ENCODE measurements at places on chromosomes 3 and 15.
A peak's percentile ranks its signal among the peaks of the same experiment; 100 is the strongest.

GRCh38 chr3:118436697-118437262 lies 597.9 kb downstream of the IGSF11 start:
- no peak for DNase-seq

DNA sequence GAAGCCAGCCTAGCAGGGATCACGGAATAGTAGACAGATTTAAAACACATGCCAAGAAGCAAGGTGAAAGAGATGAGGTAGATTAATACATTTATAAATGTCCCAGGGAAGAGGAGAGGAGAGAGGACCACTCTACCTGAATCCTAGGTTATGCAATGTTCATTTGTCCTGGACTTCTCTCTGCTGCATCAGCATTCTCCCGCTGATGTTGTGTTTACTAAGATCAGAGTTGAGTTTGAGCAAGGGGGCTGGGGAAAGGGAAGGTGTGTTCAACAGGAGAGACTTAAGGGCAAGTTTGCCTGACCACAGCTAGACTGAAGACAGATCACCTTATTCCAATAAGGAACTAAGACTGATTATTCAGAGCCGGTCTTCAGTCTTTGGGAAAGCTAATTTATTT lies 1.1 kb upstream of the KPNA1 start:
- no peak for DNase-seq

GRCh38 chr15:63234451-63234870 lies 42.9 kb upstream of the APH1B start:
- no peak for DNase-seq

GRCh38 chr3:87260270-87260669 lies 16.1 kb downstream of the POU1F1 start:
- peak; percentile 2 for DNase-seq

- no peak for DNase-seq
These were observed 11.1 kb downstream of the GPR176 start for GRCh38 chr15:39909007-39909406.

- DNase-seq, result no peak
These were observed 11.5 kb downstream of the MYLK start for GRCh38 chr3:123872621-123873020.

GRCh38 chr3:115999613-116000012 lies 376.3 kb downstream of the GAP43 start:
- DNase-seq, result no peak

DNA sequence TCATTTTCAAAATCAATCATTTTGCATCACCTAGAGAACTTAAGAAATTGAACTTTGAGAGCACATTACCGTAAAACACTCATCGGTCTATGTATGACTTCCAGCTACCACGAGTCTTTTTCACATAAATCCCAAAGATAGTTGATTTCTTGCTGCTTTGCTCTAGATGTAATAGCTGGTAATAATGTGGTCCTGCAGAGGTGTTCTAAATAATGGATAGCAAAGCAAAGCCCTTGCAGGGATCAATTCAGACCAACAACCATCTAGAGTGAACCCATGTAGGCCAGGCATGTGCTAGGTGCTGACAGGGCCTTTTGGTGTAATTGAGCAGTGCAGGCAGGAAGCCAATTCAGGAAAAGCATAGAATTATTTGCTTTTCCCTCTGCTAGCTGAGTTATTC lies 26.1 kb upstream of the C3orf80 start:
- no peak for DNase-seq

DNA sequence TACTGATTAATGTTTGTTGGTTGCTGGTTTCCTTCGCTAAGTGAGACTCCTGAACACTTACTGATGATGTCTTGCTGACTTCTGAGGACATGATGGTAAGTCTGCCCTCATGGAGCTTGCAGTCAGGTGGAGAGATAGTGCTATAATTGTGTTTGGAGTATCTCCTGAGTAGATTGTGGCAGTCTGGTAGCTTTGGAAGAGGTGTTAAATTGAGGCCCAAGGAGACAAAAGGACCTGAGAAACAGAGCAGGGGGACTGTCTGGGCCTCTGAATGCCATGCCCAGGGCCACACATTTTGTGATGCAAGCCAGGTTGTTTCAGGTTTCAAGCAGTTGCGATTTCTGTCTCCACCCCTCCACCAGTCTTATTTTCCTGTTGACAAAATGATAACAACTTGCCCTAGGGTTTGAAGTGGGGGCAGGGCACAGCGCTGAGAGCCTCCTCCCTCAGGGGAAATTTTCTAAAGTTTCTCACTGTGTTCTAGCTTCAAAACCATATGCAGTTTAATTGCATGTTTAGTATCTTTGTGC lies 16.7 kb downstream of the SMAD3 start:
- no peak for DNase-seq

DNA sequence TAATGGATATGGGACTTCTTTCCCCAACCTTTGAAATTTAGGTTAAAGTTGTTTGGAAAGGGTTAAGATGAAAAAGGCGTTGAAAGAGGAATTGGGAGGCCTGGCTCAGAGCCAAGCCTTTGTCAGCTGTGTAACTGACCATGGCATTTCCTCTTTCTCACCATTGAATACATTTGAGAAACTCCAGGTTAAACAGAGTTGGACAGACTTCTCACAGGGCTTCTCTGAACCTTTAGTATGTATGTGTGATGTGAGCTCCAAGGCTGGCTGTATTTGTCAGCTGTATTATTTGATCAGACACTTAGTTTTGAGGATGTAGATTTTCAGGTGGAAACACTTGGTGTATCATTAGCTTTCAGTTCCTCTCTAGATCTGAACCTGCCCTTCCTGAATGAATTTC lies 136.4 kb upstream of the GOLGA6L4 start:
- no peak for DNase-seq

DNA sequence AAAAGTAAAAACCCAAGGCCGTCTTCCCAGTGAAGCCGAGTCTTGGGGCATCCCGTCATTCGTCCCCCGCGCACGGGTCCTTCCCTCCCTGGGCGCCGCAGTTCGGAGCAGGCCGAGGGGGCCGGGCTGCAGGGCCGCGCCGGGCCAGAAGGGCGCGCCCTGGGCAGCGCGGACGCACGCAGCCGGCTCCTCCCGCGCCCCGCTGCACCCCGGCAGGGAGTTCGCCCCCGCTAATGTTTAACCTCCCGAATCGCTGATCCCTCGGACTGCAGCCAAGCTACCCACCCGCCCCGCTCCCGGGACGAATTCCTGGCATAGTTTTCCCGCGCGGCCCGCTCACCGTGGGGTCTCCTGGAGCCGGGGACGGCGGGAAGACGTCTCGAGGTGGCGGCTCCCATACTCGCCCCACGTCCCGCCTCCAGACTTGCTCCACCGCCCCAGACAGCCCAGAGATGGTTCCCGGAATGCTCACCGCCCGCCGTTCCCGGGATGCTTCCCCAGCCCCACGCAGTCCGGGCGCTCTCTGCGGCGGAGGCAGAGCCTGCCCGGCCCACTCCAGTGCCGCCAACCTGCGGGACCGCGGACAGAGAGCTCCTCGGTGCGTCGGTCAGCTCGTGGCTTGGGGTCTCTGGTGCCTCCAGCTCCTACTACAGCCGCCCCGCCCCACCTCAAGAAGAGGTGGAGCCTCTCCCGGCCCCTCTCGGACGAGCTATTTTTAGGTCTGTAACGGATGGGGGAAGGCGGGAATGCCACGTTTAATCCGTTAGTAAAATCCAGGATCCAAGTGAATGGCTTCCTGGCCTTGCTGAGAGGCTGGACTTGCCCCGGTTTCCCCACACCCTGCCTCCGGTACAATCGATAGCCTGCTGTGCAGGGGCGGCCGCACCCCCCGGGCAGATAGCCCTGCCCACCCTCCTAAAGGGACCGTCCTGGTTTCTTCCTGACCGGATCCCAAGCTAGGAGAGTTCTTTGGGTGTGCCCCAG lies at the start of gene DZIP1L:
Gene DZIP1L (minus strand): TSS at position 621 of the 984 bp plus-strand sequence. CDS start 11,637 bp downstream, outside the sequence.
- peak; percentile 89 for DNase-seq

DNA sequence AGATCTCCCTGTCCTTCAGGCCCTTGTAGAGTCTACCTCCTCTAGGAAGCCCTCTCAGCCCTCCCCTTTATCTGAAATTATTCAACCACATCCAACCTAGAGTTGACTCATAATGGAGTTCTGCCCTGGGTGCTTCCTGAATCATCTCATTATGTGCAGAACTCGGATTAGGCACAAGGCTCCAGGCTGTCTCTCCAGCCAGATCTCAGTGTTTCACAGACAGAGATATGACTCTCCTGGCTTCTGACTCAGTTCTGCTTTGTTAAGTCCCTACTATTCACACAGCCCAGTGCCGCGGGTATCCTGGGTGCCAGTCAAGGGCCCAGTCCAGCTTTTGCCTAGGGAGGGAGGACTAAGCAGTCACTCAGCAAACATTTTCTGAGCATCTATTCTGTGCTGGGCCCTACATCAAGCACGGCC lies 9.3 kb downstream of the STRA6 start:
- no peak for DNase-seq

- DNase-seq, result no peak
These were observed 39.0 kb downstream of the CYP11A1 start for GRCh38 chr15:74328331-74329056.

DNA sequence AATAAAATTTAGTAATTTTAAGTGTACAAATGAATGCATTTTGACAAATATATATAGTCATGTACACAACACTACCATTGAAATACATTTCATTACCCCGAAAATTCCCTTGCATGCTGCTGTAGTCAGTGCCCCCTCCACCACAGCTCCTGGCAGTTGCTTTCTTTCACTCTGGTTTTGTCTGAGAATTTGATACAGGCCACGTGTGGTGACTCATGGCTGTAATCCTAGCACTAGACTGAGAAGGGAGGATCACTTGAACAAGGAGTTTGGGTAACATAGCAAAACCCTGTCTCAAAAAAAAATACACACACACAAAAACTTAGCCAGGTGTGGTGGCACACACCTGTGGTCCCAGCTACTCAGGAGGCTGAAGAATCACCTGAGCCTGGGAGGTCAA lies 65.4 kb downstream of the TFRC start:
- no peak for DNase-seq

DNA sequence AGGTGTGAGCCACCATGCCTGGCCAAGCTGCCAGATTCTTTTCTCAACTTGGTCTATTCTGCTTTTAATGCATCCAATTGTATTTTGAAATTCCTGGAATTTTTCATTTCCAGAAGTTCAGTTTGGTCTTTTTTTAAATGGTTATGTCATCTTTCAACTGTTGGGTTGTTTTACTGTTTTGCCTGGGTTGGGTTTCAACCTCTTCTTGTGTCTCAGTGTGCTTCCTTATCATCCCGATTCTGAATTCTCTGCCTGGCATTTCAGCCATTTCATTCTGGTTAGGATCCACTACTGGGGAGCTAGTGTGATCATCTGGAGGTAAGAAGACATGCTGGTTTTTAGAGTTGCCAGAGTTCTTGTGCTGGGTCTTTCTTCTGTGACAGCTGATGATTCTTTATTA lies 61.5 kb downstream of the LRRC49 start:
- no peak for DNase-seq

DNA sequence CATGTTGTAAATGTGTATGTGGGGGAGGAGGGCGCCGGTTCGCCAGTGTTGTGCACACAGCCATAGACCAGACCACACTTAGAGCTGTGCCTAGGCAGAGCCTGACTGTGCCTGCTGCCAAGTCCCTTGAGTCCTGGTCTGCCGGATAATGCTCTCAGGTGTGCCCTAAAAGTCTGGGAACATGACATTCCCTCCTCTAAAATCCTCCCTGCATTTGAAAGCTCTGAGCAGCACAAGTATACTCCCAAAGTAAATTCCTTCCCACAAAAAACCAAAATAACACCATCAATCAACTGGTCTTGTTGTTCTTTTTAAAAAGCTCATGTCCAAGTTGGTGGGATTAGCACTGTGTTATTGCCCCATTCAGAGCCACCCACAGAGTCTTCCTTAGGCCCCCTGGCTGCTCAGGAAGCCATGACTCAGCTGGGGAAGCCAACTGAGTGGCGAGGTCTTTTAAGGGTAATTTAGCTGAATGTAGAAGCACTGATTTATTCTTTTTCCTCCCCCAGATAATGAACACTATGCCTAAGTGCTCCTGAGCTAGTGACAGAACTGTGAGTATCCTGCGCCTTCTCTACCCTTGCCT lies 147.8 kb upstream of the MCTP2 start:
- no peak for DNase-seq
